CD8-positive, alpha-beta memory T cell (primary cell): ENCODE measurements at places on chromosomes 4 and X.
A peak's percentile ranks its signal among the peaks of the same experiment; 100 is the strongest.

GRCh38 chr4:139798456-139798855 lies 132.8 kb downstream of the MGST2 start:
- DNase-seq = no peak

GRCh38 chrX:10597871-10598270 lies 22.5 kb downstream of the MID1 start:
- DNase-seq = no peak

- DNase-seq = no peak
Observed at GRCh38 chr4:148166132-148166591, 276.1 kb downstream of the NR3C2 start.

GRCh38 chr4:92789741-92790140 lies 486.0 kb downstream of the GRID2 start:
- DNase-seq = no peak

- peak; percentile 19 for DNase-seq
Observed at GRCh38 chrX:48683411-48683982, at the start of gene WAS. TSS of gene WAS (plus strand) at chrX:48683799. CDS start at chrX:48683854, 55 bp downstream.

DNA sequence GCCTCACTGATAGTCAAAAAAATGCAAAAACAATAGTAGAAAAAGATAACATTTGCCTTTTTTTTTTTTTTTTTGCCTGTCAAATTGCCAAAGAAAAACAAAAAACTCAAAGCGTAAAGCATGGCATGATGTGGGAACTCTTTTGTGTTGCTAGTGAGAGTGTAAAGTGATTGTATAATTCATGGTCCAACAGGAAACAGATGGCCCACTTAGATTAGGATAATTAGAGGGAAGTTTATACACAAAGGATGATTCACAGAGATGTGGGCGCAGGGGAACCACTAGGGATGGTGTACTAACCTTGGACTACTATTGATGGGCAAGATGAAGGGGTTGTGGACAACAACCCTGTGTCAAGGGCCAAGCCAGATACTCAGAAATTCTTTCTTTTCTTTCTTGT lies 16.4 kb downstream of the MCUB start:
- no peak for DNase-seq

- DNase-seq = no peak
Observed at GRCh38 chrX:50684871-50685270, 129.1 kb downstream of the SHROOM4 start.

DNA sequence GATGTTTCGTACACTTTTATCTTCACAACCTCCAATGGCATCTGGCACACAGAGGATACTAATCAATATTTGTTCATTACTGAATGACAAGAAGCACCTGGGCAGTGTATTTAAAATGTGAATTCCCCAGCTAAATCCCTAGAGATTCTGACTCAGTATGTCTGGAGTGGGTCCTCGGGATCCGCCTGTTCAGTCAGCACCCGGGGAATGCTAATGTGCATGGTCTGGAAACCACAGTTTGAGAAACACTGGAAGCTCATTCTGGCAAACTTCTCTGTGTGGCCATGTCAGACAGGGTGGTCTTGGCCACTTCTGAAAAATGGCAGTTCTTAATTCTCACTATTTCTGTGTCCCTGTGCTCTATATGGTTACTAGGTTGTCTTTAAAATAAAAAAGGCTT lies 138.8 kb upstream of the VCX start:
- DNase-seq = no peak

DNA sequence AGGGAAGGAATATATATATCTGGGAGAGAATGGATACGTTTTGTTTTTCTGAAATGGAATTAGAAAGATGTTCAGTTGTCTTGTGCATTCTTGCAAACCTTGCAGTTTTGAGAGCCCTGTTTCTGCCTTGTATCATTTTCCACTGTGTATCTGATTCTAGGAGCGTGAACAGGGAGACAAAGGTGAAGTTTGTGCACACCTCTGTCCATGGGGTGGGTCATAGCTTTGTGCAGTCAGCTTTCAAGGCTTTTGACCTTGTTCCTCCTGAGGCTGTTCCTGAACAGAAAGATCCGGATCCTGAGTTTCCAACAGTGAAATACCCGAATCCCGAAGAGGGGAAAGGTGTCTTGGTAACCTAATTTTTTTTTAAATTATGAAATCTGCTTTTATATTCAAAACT lies 17.7 kb downstream of the PGM2 start:
- DNase-seq = no peak

DNA sequence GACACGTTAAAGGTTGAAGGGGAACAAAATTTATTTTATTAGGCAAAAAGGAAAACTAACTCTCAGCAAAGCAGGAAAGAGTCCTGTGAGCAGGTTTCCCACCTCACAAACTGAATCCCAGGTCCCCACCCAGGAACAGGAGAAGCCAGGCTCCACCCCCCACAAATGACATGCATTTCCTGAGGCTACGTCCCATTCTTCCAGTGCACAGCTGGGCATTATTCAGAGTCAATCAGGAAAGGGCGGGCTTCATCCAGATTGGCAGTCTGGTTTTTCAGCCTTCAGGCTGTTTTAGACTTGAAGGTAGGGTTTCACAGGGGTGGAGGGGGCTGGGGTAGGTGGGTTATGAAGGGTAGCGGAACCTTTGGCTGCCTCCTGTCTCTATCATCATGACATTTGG lies 11.9 kb upstream of the ASIC5 start:
- no peak for DNase-seq

DNA sequence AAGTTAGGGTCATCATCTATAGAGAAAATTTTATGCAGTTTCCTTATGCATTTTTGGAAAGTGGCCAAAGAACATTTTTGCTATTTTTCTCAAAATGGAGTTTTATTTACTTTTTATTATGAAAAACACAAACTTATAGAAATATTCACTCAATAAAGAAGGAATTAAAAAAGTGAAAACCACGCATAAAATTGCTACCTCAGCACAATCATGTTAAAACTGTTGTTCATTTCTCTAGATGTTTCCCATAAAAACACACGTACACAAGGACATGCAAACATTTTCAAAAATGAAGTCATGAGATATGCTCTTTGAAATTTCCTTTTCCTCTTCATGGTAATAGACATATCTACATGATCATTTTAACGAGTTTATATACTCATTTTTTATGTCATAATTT lies 536.8 kb upstream of the MAGEB18 start:
- no peak for DNase-seq

GRCh38 chr4:133968174-133968573 lies 233.4 kb downstream of the PABPC4L start:
- DNase-seq = no peak

DNA sequence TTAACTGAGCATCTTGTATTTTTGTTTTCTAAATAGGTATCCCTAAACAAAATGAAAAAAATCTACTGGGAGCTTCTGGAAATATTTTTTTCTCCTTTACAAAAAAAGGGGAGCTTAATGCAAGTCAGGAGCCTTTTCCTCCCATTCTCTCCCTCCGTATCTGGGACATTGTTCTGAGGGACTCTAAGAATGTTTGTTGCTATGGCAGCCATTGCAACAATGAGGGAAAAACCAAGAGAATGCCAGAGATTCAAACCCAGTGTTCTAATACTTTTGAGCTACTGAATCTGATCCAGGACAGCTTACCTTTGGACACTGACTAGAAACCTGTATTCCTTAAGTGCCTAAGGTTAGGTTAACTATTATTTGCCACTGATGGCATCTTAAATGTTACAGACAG lies 485.7 kb upstream of the HS3ST1 start:
- no peak for DNase-seq

DNA sequence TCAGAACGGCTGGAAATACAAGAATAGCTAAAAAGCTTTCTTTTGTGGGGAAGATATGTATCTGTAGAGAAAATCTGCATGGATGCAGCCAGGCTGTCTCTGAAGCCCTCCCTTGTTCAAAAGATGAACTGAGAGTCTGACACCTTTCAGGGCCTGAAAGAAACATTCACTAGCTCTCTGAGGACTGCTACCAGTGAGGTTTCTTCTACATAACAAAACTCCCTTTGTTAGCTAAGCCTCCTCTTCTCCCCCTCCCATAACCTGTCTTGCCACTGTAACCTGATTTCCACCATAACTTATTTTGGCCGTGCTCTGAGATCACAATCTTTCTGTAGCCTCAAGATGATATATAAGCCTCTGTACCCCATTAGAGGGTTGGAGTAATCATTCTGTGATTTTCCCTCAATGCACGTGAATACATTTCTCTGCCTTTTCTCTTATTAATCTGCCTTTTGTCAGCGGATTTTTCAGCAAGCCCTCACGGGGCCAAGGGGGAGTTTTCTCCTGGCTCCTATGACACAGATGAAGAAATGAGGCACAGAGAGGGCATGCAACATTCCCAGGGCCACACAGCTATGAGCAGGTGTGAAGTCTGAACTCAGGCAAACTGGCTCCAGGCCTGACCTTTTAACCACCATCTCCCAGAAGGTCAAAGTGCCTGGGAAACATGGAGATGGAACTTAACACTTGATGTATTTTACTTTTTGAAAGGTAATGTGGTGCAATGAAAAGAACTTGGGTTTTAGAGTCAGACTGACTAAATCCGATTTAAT lies 161.6 kb upstream of the PRDX4 start:
- DNase-seq = no peak

DNA sequence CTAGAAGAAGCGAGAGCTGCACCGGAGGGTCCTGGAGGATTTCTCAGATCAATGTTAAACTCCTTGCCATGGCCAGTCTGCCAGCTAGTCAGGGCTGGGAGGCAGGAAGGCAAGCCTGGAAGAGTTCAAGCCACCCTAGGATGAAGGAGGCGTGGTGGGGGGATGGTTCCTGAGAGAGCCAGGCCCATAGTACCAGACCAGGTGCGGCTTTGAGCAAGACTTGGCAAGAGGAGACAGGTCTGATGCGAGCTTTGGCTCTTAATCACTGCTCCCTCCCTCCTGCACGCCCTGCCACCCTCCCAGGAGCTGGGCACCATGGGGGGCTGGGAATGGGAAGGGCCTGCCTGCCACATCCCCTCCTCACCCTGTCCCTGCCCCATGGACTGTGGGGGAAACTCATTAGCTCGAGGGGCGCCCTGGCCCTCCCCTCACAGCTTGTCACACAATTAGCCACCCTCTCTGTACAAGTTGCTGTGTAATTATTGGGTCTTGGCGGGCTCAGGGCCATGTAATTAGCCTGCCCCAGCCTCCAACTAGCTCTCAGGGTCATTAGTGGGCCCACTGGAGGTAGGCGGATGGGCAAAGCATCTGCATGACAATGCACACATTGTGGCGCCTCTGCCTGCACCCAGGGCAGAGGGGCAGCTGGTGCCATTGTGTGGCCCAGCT lies 50.3 kb downstream of the EFNB1 start:
- no peak for DNase-seq

- DNase-seq = no peak
Observed at GRCh38 chr4:169416997-169417396, 146.2 kb upstream of the SH3RF1 start.

- no peak for DNase-seq
Observed at GRCh38 chr4:40301603-40302002, 33.5 kb upstream of the CHRNA9 start.

DNA sequence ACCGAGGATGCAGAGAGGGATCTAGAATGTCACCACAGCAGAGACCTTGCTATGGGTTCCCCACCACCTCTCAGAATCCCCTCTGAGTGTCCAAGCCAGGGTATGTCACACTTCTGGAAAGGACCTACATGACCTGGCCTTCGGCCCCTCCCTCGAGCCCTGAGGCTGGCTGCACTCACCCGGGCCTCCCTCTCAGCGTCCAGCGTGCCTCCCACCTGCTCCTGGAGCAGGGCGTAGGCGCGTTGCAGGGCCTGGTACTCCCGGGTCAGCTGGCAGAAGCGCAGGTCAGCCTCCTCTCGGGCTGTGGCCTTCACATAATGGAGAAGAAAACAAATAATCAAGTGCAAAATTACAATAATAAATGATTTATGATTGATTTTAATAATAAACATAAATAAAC lies 43.9 kb upstream of the C4orf50 start:
- DNase-seq = no peak

- DNase-seq = no peak
Observed at GRCh38 chrX:41634284-41634683, 54.5 kb upstream of the GPR34 start.
